Activated gamma-delta T cell treated with anti-CD3 and anti-CD28 coated beads, Interleukin-2, amount 50 U/mL, for 16 hours (primary cell): ENCODE measurements at places on chromosomes 4 and X.

GRCh38 chrX:40076750-40077575 lies 20.8 kb downstream of the BCOR start:
- no peak for DNase-seq

GRCh38 chrX:27675493-27675892 lies 85.3 kb downstream of the DCAF8L2 start:
- no peak for DNase-seq

DNA sequence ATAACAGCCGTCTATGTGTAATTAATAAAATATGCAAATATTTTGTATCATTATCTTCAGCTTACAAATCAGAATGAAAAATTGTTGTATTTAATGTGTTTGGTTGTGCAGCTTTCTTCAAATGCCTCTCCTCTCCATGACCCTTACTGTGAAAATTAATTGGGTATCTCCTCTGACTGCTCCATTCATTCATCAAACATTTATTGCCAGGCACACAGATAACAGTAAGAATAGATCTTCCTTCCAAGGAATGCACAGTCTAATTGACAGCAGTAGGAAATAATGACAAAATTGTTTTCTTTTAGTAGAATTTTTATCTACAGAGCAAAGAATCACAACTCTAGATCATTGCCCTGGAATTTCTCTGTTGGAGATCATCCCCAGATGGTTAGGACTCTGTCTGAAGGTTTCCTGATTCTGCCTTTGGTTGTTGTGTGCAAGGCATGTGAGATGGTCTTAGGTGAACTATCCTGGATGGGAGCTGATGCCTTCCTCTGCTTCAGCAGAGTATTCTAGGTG lies 395.0 kb upstream of the FAT1 start:
- no peak for DNase-seq

GRCh38 chrX:64394059-64394873 lies 986 bp downstream of the MTMR8 start:
- DNase-seq, result no peak

DNA sequence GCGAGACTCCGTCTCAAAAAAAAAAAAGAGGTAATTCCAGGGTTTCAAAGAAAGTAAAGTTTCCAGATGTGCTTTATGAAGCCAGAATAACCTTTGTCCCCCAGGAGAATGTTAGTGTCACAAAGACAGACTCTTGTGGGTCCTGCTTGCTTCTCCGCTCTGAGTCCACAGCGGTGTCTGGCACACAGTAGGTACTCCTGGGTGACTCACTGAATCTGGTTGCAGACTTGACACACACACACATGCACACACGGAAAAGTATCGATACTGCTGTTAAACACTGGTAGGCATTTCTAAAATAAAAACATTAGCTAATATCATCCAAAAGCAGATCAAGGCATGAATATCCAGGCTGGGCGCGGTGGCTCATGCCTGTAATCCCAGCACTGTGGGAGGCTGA lies 22.9 kb downstream of the TMEM187 start:
- DNase-seq, result no peak

GRCh38 chr4:6262847-6263487 lies 6.7 kb upstream of the WFS1 start:
- no peak for DNase-seq

GRCh38 chr4:78772526-78773091 lies 3.5 kb upstream of the BMP2K start:
- no peak for DNase-seq

DNA sequence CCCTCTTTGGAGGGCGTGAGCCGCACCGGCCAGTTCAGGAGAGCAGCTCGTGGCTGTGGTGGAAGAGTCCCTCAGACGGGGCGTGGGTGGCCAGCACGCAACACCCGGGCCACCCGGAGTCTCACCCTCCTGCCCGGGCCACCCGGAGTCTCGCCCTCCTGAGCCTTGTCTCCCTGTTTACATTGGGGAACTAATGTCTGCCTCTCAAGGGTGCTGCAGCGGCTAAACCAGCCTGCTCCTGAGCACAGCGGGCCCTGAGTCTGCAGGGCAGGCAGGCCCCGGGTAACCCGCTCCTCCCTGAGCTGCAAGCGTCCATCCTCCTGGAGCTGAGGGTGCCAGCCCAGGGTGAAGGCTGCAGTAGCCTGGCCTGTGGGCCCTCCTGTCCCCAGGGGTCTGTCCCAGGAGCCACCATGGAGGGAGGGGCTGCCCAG lies 3.0 kb downstream of the PDE6B start:
- no peak for DNase-seq

- DNase-seq, result no peak
Observed at GRCh38 chr4:102554482-102554881, 53.3 kb downstream of the NFKB1 start.

- no peak for DNase-seq
Observed at GRCh38 chr4:152020073-152020472, 259.3 kb upstream of the GATB start.

DNA sequence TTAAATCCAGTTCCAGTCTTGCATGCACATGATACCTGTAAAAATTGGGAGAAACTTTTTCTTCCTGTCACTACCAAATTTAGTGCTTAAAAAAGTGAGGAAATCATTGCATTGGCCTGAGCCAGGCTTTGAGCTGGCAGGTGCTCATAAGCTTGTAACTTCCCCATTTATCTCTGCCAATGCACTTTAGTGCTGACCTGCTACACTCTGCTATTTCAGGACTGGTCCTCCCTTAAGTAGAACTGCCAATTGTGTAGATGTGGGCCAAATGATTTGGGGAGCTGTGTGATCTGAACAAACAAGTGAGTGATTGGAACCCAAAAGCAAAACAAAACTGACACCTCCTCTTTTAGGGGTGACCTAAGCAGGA lies 51.8 kb downstream of the ZNF827 start:
- DNase-seq, result no peak
